ENCODE measurements at places on chromosomes 7 and 10. TPM values are rescaled to one million over a fixed set of nuclear protein-coding genes. Genes with fewer than 3 reads are reported as not detected.
A peak's percentile ranks its signal among the peaks of the same experiment; 100 is the strongest.

GRCh38 chr10:17088118-17088806 lies 41.3 kb downstream of the CUBN start:
- no peaks in the 10 kb centered on the region for H3K27me3 ChIP-seq
- no peak overlapping the region for H3K4me3 ChIP-seq
- no peaks in the 10 kb centered on the region for H3K36me3 ChIP-seq
- peak; percentile 29 for DNase-seq
- peak overlapping the region; percentile 44 for H3K27ac ChIP-seq
- H3K4me1 ChIP-seq = peaks cover 16% of the 10 kb centered on the region

- peaks cover 4% of the 10 kb centered on the region for H3K4me1 ChIP-seq
- H3K36me3 ChIP-seq = no peaks in the 10 kb centered on the region
- no peak for DNase-seq
- H3K4me3 ChIP-seq = no peak overlapping the region
- no peak overlapping the region for H3K27ac ChIP-seq
Measured at GRCh38 chr10:127935071-127935561, 28.2 kb downstream of the PTPRE start.

- no peak overlapping the region for H3K27ac ChIP-seq
- H3K4me3 ChIP-seq = no peak overlapping the region
- H3K27me3 ChIP-seq = peaks cover 2% of the 10 kb centered on the region
- H3K36me3 ChIP-seq = no peaks in the 10 kb centered on the region
- no peak for DNase-seq
Measured at GRCh38 chr10:89904755-89905154, 203.4 kb downstream of the KIF20B start.

DNA sequence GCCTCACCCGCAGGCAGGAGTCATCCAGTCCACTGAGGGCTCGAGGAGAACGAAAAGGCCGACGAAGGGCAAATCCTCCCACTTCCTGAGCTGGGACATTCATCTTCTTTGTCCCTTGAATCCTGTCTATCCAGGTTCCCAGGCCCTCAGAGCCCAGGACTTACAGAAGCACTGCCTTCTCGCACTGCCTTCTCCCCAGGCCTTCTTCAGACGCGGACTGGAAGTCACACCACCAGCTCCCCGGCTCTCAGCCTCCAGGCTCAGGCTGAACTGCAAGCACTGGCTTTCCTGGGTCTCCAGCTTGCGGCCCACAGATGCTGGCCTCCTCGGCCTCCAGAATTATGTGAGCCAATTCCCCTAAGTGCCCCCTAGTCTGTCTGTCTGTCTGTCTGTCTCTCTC lies 6.4 kb upstream of the MMP21 start:
- no peak overlapping the region for H3K27ac ChIP-seq
- no peak for DNase-seq
- H3K4me1 ChIP-seq = no peaks in the 10 kb centered on the region
- peaks cover 7% of the 10 kb centered on the region for H3K27me3 ChIP-seq
- no peaks in the 10 kb centered on the region for H3K36me3 ChIP-seq

DNA sequence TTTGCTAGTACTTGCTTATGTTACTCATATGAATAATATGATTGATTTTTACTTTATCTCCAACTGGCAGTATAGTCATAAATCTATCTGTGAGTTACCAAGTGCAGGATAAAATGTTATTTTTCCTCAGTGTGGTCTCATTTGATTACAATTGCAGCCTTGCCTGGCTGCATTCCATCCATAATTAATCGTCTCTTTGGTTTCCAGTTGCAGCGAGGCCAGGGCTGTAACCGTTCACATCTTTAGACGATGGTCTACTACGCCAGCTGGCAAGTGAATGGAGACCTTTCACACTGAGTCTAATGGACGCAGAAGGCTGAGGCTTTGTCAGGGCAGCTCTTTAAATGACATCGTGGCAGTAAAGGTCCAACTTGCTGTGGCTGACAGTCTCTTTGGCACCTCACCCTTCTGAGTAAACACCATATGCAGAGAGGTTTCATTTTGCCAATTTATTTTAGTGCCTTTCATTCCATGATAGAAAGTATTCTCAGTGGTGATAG lies 84.0 kb downstream of the ARL4A start:
- no peak overlapping the region for H3K27ac ChIP-seq
- peak overlapping the region; percentile 60 for H3K4me3 ChIP-seq
- no peaks in the 10 kb centered on the region for H3K27me3 ChIP-seq
- no peaks in the 10 kb centered on the region for H3K36me3 ChIP-seq
- peaks cover 18% of the 10 kb centered on the region for H3K4me1 ChIP-seq
- DNase-seq = no peak

GRCh38 chr10:3208481-3209406 lies 36.2 kb upstream of the PITRM1 start:
- no peak for DNase-seq
- no peak overlapping the region for H3K4me3 ChIP-seq
- H3K4me1 ChIP-seq = no peaks in the 10 kb centered on the region
- H3K27me3 ChIP-seq = peaks cover 17% of the 10 kb centered on the region
- H3K27ac ChIP-seq = no peak overlapping the region

- no peaks in the 10 kb centered on the region for H3K36me3 ChIP-seq
- no peak overlapping the region for H3K4me3 ChIP-seq
- DNase-seq = no peak
- H3K4me1 ChIP-seq = no peaks in the 10 kb centered on the region
Measured at GRCh38 chr10:117272195-117273076, 31.5 kb downstream of the SLC18A2 start.

DNA sequence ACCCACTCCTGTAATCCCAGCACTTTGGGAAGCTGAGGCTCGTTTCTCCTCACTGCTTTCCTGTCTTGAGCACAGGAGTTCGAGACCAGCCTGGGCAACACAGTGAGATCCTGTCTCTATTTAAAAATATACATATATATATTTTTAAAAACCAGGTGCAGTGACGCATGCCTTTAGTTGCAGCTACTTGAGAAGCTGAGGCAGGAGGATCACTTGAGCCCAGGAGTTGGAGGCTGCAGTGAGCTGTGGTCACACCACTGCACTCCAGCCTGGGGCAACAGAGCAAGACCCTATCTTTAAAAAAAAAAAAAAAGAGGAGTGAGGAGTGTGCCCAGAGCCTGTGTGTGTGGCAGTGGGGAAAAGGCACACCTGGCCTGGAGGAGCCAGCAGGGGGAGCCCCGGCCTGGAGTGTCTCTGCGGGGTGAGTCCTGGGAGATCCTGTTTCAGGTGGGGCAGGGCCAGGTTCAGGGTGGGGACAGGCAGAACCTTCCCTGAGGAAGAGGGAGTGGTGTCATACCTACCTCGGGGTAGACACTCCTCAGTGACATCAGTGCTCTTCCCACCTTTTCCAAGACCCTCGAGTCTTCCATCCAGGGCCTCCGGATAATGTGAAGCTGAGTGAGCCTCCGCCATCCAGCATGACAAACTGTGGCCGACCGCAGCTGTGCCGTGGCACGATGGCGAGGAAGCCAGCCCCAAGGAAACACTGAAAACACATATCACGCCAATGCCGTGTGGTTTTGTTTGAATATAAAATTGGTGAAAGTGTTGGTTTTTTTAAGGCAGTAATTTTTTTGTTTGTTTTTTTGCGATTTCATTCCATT lies 9.0 kb upstream of the ARPC1B start:
- H3K36me3 ChIP-seq = peaks cover 60% of the 10 kb centered on the region
- no peak overlapping the region for H3K27ac ChIP-seq

DNA sequence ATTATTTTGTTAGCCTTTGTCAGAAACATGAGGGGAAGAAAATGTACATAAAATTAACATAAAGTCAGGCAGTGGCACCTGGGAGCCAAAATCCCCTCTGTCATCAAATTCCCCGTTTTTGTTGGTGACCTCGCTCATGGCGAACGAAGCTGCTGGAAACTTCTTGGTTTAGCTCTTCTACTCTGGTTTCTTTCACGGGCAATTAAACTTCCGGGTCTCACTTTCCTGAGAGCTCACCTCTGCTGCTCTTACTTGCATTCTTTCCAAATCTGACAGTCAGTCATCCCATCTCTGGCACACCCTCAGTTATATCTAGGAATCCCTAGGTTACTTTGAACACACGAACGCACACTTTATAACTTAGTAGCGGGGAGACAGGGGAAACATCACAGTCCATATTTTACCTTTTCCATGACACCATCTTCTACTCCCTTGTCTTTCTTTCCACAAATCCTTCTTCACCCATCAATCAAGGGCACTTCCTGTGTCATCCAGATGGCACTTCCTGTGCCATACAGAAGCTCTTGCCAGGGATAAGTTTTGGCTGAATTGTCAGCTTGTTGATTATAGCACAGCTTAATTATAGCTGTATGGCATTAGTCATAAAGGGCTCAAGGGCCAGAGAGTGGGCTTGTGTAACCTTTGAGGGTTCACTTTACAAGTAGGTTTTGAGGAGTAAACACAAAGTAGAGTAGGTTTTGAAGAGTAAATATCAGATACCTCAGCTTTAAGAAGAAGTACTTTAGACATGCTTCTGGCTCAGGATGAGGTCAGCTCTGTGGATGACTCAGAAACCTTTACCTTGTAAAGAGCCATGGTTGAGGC lies 105.1 kb downstream of the GATA3 start:
- no peak overlapping the region for H3K27ac ChIP-seq
- no peaks in the 10 kb centered on the region for H3K4me1 ChIP-seq
- DNase-seq = no peak
- H3K4me3 ChIP-seq = no peak overlapping the region

- no peaks in the 10 kb centered on the region for H3K4me1 ChIP-seq
- no peaks in the 10 kb centered on the region for H3K27me3 ChIP-seq
- DNase-seq = no peak
Measured at GRCh38 chr10:33570495-33570894, 236.0 kb upstream of the NRP1 start.

DNA sequence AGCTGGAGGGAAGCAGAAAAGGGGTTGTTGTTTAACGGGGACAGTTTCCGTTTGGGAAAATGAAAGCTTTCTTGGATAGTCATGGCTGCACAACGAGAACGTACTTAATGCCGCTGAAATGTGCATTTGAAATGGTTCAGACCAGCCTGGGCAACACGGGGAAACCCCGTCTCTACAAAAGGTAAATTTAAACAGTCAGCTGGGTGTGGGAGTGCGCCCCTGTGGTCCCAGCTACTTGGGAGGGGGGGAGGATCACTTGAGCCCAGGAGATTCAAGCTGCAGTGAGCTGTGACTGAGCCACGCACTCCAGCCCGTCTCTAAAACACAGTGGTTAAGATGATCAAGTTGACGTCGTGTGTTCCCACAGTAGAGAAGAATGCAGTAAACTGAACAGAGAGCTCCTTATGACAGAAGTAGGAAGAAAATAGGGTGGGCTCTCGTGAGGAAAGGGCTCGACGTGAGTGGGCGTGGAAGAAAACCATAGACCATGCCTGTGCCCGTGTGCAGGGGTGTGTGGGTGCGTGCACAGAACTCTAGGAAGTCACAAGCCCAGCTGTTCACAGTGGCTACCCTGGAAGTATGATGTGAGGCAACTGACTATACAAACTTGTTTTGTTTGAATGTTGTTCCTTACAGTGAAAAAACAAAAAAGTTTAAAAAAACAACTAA lies 4.1 kb upstream of the FUOM start:
- DNase-seq = no peak
- H3K27me3 ChIP-seq = no peaks in the 10 kb centered on the region
- no peaks in the 10 kb centered on the region for H3K4me1 ChIP-seq
- H3K36me3 ChIP-seq = peaks cover 33% of the 10 kb centered on the region
- H3K4me3 ChIP-seq = no peak overlapping the region

DNA sequence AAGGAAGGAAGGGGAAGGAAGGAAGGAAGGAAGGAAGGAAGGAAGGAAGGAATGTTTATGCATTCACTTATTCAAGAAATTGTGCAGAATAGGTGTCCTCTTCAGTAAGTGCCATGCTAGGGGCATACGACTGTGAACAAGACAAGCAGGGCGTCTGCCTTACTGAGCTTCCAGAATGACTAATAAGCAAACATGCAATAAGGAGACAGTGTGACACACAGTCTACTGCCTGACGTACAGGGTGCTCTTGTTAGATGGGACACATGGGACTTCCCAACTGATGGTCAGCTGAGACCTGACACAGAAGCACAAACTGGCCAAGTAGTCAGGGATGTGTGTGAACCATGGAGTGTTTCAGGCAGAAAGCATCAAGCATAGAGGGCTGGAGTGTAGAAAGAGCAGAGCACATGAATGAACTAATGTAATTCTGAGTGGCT lies 18.2 kb downstream of the DNAJC12 start:
- H3K4me1 ChIP-seq = peaks cover 8% of the 10 kb centered on the region

- peaks cover 55% of the 10 kb centered on the region for H3K27me3 ChIP-seq
- no peaks in the 10 kb centered on the region for H3K4me1 ChIP-seq
- DNase-seq = peak; percentile 71
- H3K4me3 ChIP-seq = no peak overlapping the region
- H3K27ac ChIP-seq = peak overlapping the region; percentile 77
- H3K36me3 ChIP-seq = no peaks in the 10 kb centered on the region
Measured at GRCh38 chr10:14185316-14186045, 145.2 kb downstream of the FRMD4A start.

- no peak for DNase-seq
- no peaks in the 10 kb centered on the region for H3K36me3 ChIP-seq
- no peaks in the 10 kb centered on the region for H3K4me1 ChIP-seq
- no peak overlapping the region for H3K27ac ChIP-seq
Measured at GRCh38 chr10:45403151-45403550, 29.1 kb downstream of the ALOX5 start.

Gene FFAR4
- total RNA-seq = not detected

Gene PLOD3
- 78.7 TPM for total RNA-seq

Gene LIPF
- not detected for total RNA-seq

Gene MRPS24
- total RNA-seq = 69.0 TPM

Gene TSPAN12
- total RNA-seq = 1.8 TPM
